ENCODE measurements at places on chromosomes 5 and 9.

DNA sequence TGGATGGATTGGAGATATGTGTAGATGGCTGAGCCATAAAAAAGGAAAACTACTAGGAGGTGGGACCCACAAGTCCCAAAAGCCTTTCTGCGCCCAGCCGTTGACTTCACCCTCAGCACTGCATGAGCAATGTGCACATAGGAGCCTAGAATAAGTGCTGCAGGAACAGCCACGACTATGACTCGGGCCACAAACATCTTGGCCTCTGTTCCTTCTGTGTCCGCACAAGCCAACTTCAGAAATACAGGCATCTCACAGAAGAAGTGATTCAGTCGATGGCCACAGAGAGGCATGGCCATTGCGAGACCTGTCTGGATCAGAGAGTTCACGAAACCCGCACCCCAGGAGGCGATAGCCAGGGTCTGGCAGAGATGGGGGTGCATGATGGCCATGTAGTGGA is 587 bp downstream of the OR2Y1 start:
- no peaks in the 10 kb centered on the region for H3K36me3 ChIP-seq
- no peak for DNase-seq
- H3K27ac ChIP-seq: no peak overlapping the region
- peaks cover 7% of the 10 kb centered on the region for H3K4me1 ChIP-seq
- H3K27me3 ChIP-seq: no peaks in the 10 kb centered on the region
- H3K4me3 ChIP-seq: no peak overlapping the region

DNA sequence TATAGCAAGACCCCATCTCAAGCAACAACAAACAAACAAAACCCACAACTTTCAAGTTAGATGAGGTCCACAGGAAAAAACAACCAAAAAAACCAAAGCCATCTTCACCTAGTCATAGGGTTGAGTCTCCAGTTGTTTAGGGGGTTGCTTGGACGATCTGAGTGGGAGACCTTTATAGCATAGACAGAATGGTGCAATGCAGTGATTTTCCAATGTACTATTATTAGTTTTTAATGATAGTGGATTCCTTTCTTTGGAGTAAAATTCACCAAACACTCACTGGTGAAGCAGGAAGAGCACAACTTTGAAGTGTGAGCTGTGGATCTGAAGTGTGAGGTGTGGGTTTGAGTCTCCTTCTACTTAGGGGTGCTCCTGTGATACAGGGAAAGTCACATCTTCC is 67.0 kb upstream of the KLF9 start:
- no peaks in the 10 kb centered on the region for H3K4me1 ChIP-seq
- no peaks in the 10 kb centered on the region for H3K36me3 ChIP-seq
- no peak overlapping the region for H3K4me3 ChIP-seq

- DNase-seq: no peak
- H3K27ac ChIP-seq: no peak overlapping the region
- H3K4me1 ChIP-seq: no peaks in the 10 kb centered on the region
- no peaks in the 10 kb centered on the region for H3K36me3 ChIP-seq
- no peaks in the 10 kb centered on the region for H3K27me3 ChIP-seq
- H3K4me3 ChIP-seq: no peak overlapping the region
Observed at GRCh38 chr5:139131465-139131864, 66.7 kb downstream of the SIL1 start.

DNA sequence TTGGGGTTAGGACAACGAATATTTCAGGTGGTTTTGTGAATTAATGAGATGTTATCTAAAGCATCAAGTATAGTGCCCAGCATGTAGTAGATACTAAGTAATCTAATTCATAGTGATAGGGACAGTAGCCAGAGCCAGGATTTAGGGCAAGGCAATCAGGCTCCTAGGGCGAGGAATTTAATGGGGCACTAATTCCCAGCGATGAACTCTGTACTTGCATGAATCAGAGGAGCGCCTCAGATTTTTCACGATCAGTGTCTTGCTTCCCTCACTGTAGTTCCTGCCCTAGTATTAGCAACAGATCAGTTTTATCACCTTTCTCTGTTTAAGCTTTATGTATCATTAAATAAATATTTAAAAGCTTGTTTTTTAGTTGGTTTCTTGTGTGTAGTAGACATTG is 3.1 kb downstream of the AGGF1 start:
- no peak for DNase-seq
- 0 out of 2 replicates have a peak, but pooled peaks cover 9% of the 10 kb centered on the region for H3K4me1 ChIP-seq
- no peak overlapping the region for H3K27ac ChIP-seq
- no peaks in the 10 kb centered on the region for H3K27me3 ChIP-seq
- no peak overlapping the region for H3K4me3 ChIP-seq

- no peak overlapping the region for H3K4me3 ChIP-seq
- DNase-seq: no peak
- no peaks in the 10 kb centered on the region for H3K27me3 ChIP-seq
- no peak overlapping the region for H3K27ac ChIP-seq
- H3K4me1 ChIP-seq: peaks cover 10% of the 10 kb centered on the region
Observed at GRCh38 chr5:173771121-173771724, 116.9 kb upstream of the CPEB4 start.

DNA sequence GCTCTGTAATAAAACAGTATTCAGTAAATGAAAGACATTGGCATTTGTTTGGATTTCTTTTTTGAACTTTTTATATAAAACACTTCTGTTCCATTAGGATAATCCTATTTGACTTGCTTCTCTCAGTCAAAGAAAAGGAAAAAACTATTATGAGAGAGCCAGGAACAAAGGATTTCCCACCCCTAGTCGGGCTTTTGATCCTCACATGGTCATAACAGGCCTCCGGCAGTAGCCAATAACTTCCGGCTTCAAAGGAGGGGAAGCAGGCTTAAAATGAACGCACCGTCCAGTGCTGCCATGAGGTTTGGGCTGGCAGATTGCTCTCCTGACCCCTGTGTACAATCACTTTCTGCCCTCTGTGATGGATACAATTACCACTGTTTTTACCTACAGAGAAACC is 209.3 kb downstream of the ZNF608 start:
- H3K4me3 ChIP-seq: no peak overlapping the region
- H3K4me1 ChIP-seq: no peaks in the 10 kb centered on the region
- no peak for DNase-seq
- no peak overlapping the region for H3K27ac ChIP-seq
- H3K27me3 ChIP-seq: no peaks in the 10 kb centered on the region

DNA sequence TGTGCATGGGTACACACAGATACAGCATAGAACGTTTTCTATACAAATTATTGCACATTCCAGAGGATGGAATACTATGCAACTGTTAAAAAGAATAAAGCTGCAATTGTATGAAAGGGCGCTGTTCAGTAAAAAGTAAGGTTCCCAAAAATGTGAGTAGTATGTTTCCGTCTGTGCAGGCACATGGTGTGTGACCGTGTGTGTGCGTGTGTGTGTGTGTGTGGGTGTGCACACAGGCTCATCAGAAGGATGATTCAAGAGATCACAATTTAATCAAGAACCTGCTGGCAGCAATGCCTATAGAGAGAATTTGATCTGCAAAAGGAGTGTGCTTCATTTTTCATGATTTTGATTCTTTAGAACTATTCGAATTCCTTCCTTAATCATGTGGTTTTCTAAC is 76.3 kb downstream of the SEMA4D start:
- no peaks in the 10 kb centered on the region for H3K27me3 ChIP-seq
- DNase-seq: no peak
- H3K36me3 ChIP-seq: no peaks in the 10 kb centered on the region
- H3K4me1 ChIP-seq: no peaks in the 10 kb centered on the region
- H3K27ac ChIP-seq: no peak overlapping the region
- H3K4me3 ChIP-seq: no peak overlapping the region

DNA sequence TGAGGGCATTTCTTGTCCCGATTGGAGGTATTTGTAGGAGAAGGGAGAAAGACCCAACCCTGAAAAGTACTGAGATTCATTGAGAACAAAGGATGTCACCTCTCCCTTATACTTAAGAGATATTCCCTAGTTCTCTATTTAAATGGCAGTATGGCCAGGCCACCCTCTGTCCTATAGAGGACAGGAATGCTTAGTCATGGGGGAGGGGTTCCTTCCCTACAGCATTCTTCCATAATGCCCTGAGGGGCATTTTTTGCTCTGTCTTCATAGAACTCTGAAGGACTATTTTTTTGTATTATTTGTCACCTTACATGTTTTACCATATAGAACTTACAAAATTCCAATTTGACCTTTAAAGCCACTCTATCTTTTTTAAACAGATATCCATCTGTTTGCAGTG is 176.3 kb downstream of the TMEM161B start:
- H3K4me1 ChIP-seq: peaks cover 7% of the 10 kb centered on the region
- no peak overlapping the region for H3K4me3 ChIP-seq
- no peak for DNase-seq
- H3K27me3 ChIP-seq: no peaks in the 10 kb centered on the region

DNA sequence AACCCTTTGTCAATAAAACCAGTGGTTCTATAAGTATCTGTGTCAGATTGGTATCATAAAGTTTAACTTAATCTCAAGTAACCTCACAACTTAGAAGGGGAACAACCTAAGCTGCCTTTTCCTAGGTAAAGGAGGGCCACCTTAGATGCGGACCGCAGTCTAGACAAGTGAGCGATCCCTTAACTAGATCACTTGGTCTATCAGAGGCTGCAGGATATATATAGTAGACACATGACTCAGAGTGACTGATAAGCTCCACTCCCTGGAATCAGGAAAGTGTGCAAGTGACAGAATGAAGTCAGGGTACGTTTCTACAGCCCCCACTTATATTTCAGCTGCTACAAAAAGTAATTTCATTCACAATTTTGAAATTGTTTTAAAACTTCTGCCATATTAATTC is 7.4 kb downstream of the REEP5 start:
- DNase-seq: no peak
- no peaks in the 10 kb centered on the region for H3K27me3 ChIP-seq
- H3K27ac ChIP-seq: no peak overlapping the region
- H3K4me1 ChIP-seq: no peaks in the 10 kb centered on the region

GRCh38 chr5:137400571-137400970 is 98.6 kb downstream of the SPOCK1 start:
- H3K4me3 ChIP-seq: no peak overlapping the region
- H3K27me3 ChIP-seq: no peaks in the 10 kb centered on the region
- no peak overlapping the region for H3K27ac ChIP-seq

DNA sequence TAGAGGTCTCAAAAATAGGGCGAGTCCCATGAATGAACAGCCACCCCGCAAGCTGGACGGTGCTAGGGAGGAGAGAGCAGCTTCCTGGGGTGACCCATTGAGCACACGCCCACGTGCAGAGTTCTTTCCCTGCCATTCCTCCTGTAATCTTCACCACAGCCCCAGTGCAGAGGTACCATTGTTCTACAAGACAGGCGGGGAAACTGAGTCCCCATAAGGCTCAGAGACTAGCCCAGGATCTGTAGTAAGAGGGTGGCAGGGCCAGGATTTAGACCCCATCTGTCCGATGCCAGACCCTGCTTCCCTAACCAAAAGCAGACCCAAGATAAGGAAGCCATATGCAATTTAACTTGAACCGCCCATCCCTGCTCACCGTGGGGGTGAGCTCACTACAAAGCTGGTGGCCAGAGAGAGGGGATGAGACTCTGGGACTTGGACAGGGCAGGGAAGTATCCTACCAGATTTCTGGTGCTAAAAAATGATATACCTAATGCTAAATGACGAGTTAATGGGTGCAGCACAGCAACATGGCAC is 36.7 kb upstream of the ORM1 start:
- no peaks in the 10 kb centered on the region for H3K36me3 ChIP-seq
- H3K4me1 ChIP-seq: peaks cover 14% of the 10 kb centered on the region
- no peak for DNase-seq
- H3K4me3 ChIP-seq: no peak overlapping the region
- no peaks in the 10 kb centered on the region for H3K27me3 ChIP-seq
- H3K27ac ChIP-seq: no peak overlapping the region

DNA sequence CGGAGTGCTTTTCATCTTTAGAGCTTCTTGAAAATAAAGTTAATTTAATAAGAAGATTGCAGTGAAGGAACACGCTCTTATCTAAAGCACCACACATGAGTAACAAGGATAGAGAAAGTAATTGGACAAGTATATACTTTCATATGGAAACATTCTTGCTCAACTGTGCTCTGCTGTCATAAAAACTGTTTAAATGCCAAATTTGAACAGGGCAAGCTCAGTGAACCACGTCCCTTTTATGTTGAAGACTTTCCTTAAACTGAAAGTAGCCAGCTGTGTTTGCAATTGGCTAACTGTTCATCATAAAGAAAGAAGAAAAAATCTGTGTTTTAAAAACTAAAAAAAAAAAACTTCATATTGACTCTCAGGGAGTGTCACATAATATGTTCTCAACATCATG is 1610.7 kb upstream of the C9orf72 start:
- DNase-seq: no peak
- no peak overlapping the region for H3K27ac ChIP-seq
- no peaks in the 10 kb centered on the region for H3K27me3 ChIP-seq
- H3K36me3 ChIP-seq: no peaks in the 10 kb centered on the region
- H3K4me3 ChIP-seq: no peak overlapping the region

- no peak for DNase-seq
Observed at GRCh38 chr9:88722753-88723152, 187.8 kb downstream of the NXNL2 start.

All from Caco-2 (cell line).